Suppressor macrophage (primary cell): ENCODE measurements at places on chromosomes 7 and 10.

GRCh38 chr7:159149488-159149887 is 4.8 kb upstream of the VIPR2 start:
- DNase-seq = no peak

DNA sequence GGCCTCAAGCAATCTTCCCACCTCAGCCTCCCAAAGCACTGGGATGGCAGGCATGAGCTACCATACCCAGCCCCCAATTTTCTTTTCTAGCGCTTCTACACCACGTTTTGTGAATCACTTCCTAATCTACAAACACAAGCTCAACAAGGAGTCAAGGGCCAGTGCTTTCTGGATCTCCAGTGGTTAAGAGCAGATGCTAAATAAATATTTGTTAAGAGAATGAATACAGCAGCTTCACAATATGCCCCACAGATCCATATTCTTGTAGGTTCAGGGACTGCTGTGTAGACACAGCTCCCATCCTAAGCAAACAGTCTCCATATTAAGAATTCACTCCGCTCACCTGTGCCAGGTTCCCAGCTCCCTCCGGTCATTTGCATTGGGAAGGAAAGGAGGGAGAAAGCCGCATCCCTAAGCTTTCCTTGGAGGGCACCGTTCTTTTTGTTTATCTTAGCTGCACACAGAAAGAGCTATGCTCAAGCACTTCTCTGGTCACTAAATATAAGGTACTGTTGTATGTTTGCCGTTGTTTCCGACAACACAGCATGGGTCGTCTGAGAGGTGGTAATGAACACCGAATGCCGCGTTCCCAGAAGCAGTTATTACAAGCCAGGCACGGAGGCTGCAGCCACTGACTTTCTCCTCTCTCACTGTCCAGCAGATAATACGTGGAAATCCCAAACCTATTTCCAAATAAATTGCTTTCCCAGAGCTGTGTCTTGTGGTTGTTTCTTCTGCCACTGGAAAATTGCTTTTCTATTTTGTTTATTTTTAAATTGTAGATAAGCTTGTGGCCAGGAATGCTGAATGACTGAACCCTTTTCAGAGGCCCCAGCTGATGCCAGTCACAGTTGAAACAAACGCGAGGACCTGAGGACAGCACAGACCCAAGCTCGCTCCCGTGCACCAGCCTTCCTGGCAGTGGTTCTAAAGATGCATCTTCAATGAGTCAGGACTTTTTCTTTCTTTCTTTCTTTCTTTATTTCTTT is 217.1 kb downstream of the PRPF18 start:
- DNase-seq = no peak

DNA sequence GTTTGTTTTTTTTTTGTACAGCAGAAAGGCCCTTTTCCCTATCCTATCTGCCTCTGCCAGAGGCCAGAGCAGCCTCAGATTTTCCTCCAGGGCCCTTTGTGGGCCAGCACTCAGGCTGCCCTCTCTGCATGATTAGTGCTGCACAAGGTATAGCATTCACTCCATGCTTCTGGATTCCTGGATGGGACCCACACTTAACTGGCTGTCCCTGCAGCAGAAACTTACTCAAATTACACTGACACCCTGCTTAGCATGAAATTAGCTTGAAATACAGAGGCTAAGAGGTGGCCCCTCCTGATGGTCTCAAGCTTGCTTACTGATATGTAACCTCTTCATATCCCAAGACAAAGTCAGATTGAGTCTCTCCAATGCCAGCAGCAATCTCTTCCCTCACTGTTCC is 239.3 kb downstream of the SORCS1 start:
- DNase-seq = no peak

GRCh38 chr10:9097206-9097990 is 1042.9 kb downstream of the GATA3 start:
- no peak for DNase-seq

- peak; percentile 61 for DNase-seq
These were observed 6.4 kb upstream of the ZNF398 start for GRCh38 chr7:149140831-149141230.

GRCh38 chr7:4642468-4643203 is 39.5 kb upstream of the FOXK1 start:
- DNase-seq = no peak

- DNase-seq = peak; percentile 59
These were observed 96.3 kb downstream of the ALOX5 start for GRCh38 chr10:45470098-45471012.

DNA sequence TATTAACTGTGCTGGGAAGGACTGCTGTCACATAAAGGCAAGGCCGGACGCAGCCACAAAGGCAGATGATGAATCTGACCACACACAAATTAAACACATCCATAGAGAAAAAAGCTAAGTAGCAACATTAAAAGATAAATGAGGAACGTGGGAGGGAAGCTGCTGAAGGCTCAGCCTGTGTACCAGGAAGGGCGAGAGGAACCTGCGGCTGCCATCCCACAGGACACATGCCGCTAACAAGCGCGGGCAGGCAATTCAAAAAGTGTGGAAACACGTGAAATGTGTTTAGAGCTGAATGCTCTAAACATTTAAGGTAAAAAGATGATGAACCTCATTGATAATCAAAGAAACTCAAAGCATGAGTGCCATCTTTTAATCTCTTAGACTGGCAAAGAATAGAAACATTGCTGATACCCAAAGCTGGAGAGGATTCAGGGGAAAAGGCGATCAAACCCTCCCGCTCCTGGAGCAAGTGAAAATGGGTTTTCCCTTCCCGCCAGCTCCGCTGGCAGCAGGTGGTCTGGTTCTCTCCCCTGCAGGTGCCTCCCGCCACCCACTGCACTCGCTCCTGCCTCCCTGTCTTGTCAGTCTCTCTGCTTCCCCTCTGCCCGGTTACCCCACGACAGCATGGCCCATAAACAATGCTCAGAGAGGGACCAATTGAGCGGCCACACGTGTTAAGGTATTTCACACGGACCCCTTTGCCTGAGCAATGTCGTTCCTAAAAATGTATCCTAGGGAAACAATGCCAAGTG is 4.2 kb downstream of the STK32C start:
- no peak for DNase-seq

DNA sequence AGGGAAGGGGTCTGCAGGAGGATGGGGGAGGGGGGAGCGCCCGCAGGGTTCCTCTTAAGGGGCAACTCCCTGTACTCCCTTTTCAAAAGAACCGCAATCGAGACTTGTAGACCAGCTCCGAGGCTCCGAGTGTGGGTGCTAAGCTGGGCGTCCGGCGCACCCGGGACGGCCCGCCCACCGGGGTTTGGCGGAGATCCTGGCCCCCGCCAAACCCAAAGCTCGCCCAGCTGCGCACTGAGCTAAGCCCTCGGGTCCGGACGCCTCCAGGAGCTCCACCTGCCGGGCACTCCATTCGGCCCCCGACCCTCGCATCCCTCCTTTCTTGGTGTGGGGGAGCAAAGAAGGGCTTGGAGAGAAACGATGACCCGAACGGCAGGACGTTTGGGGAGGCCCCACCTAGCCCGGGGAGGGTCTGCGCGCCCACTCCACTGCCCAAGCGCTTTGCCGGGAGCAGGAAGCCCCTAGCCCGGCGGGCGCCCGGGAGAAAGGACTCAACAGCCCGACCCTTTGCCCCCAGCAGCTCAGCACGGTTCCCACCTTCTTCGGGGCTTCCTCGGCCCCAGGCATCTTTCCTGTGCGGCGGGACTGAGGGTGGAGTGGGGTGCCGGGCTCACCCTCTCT is 651 bp downstream of the AFAP1L2 start:
- DNase-seq = no peak

GRCh38 chr10:33871061-33871956 is 536.8 kb upstream of the NRP1 start:
- no peak for DNase-seq

DNA sequence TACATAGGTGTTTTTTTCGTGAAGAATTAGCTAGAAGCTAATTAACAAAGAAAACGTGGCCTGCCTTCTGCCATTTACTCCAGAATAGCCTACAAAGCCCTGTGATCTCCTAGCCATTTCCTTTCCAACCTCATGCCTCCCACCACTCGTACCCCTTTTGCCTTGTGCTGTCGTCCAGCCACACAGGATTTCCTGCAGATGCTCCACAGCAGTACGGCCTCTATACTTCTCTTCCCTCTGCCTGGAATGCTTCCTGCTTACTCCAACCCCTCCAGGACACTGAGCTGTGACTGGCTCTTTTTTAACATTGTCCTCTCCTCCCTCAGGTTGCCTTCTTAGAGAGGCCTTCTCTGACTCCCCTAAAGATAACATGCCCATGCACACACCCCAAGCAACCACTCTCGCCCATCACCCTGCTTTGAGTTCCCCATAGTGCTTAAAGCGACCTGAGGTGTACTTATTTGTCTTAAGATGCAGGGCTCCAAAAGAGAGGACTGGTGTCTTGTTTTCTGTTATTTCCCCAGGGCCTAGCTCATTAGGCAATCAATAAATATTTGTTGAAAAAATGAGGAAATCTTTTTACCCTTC is 32.7 kb downstream of the STK17A start:
- DNase-seq = no peak

GRCh38 chr7:131502810-131503508 is 53.5 kb downstream of the PODXL start:
- DNase-seq = no peak

GRCh38 chr10:72328045-72328828 is 26.5 kb downstream of the DNAJB12 start:
- peak; percentile 50 for DNase-seq

- DNase-seq = no peak
These were observed 38.1 kb upstream of the XPNPEP1 start for GRCh38 chr10:109961174-109962001.

DNA sequence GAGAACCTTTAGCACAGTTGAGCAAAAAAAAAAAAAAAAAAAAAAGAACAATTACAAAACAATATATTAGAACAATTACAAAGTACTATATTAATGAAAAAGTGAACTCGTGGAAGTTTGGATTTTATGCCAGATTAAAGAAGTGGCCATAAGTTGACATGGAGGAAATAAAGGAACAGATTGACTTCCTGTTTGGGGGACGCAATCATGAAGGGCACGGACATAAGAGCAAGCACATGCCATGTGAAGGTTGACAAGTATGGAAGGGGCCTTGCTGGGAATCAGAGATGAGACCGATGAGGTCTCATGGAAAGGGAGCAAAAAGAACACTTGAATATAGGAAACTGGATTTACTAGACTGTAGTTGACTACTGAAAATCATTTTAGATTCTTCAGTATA is 61.7 kb downstream of the ICA1 start:
- DNase-seq = no peak

DNA sequence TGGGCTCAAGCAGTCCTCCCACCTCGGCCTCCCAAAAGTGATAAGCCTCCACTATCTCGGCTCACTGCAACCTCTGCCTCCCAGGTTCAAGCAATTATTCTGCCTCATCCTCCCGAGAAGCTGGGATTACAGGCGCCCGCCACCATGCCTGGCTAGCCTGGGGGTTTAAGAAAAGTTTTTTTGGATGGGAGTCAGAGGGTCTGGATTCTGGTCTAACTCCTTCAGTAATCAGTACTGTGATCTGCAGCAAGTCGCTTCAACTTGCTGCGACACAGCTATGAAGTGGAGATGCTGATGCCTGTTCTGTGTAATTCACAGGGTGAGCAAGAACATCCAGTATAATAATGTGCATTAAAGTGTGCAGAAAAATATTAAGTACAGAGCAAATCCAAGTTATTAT is 88.4 kb upstream of the AGBL3 start:
- DNase-seq = no peak

DNA sequence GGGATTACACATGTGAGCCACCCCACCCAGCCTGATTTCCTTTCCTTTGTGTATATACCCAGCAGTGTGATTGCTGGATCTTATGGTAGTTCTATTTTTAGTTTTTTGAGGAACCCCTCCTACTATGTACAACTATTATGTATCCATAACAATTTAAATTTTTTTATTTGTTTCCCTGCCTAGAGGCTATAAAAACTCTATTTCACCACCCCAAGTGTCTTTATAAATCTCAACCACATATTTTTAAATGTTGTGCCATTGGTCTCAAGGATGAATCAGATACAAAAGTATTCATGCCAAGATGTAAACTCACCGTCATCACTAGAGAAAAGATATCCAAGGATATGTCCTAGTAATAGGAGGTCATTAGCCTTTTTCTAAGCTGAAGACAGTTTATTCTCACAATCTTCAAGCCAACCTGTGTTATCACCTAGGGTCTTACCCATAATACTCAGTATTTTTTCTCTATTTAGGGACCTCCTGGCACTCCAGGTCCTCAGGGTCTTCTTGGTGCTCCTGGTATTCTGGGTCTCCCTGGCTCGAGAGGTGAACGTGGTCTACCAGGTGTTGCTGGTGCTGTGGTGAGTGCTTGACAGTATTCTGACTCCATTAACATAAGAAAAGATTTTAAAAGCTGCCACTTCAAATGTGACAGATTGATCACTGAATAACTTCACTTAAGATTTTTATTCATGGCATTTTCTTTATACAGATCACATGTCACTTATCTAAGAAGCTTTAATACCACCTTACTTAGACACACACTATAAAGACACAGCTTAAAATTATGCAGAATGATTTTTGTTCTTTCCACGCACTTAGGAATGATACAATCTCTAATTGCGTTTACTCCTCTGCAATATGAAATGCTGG is 29.4 kb downstream of the COL1A2 start:
- no peak for DNase-seq

DNA sequence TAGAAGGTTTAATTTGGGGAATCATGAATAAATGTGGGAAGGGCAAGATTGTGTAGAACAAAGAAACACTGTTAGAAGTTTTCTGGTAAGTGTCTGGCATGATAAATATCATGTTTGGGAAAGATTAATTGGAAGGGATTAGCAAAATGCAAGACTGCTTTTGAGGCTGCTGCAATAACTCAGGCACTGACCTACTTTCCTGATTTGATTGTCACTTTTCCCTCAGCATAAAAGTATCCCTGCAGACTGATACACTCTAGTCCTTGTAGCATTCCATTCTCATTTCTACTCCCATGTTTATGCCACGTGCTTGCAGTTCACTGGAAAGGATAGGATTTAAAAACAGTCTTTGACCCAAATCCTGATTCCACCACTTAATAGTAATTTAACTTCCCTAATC is 303.3 kb upstream of the SEMA3A start:
- no peak for DNase-seq

GRCh38 chr10:28305553-28305952 is 2.7 kb upstream of the MPP7 start:
- DNase-seq = peak; percentile 64

DNA sequence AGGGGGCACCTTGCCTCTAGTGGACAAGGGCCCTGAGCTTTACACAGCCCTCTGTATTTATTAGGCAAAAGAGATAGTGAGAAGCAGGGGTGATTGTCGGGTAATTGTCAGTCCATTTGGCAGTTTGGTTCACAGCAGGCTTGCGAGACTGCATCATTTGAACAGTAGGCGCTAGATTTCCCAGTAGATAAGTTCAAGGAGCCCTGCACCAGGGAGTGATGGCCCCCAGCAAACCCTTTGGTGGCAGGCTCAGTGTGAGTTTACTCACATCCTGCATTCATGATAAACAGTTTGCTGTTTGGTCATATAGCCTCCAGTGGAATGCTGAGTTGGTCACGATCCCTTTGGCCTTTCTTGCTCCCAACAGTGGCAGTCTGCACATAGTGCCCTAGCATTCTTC is 59.4 kb downstream of the MARCHF5 start:
- DNase-seq = no peak

DNA sequence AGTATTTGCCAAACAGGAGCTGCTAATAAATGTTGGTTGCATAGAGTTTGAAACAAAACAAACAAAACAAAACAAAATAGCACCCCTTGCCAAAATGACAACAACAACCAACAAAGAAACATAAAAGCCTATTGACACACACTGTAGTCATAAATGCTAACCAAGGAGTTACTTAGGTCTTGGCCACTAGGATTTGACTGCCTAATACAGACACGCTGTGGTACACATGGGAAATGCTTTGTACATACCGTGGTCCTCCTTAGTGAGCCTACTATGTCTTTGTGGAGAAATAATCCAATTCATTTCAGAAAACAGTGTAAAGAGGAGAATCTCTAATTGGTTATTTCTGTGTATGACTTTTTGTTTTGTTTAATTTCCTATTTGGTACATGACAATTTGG is 53.2 kb upstream of the MTPN start:
- no peak for DNase-seq
